ENCODE measurements at places on chromosomes 7 and 10. TPM values are rescaled to one million over a fixed set of nuclear protein-coding genes. Genes with fewer than 3 reads are reported as not detected.

- no peak for DNase-seq
These were observed 582.8 kb upstream of the NRP1 start for GRCh38 chr10:33917069-33917780.

The ASB4 gene
- under 0.01 TPM for total RNA-seq

DNA sequence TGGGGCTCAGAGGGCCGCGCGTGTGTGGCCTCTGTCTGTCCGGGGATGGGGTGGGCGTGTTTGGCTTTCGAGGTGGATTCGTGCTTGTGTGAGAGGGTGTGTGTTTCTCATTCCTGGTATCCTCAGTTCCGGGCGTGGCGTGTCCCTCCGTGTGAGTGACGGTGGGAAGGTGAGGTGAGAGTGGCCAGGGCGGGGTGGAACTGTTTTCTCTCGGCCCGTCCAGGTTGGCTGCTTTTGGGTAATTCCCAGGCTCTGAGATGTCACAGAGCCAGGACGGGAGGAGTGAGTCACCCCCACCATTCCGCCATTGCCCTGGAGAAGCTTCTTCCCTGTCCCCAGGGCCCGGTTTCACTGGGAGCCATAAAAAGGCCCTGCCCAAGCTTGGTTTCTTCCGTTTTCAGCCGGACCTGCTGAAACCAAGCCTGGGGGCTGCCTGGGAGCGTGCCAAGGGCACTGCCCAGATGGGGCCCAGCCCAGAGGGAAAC is 21.3 kb upstream of the CLDN4 start:
- DNase-seq: peak; percentile 37

- DNase-seq: no peak
These were observed 125.7 kb upstream of the ZNF438 start for GRCh38 chr10:31157123-31158010.

GRCh38 chr7:155763691-155764437 is 48.4 kb downstream of the SHH start:
- DNase-seq: no peak

GRCh38 chr10:21427804-21428481 is 97.5 kb downstream of the SKIDA1 start:
- peak; percentile 79 for DNase-seq

GRCh38 chr7:80135309-80136104 is 876 bp downstream of the GNAI1 start:
- DNase-seq: peak; percentile 37

The TDRD1 gene
- total RNA-seq: 2.1 TPM

GRCh38 chr7:93148144-93148543 is at the start of gene SAMD9L:
Gene SAMD9L, minus strand, starts transcription at chr7:93148385. Its CDS starts 12,414 bp downstream, at chr7:93135971.
- peak; percentile 22 for DNase-seq

The SPDYE2 gene
- not detected for total RNA-seq

The PNLIPRP3 gene
- 53.2 TPM for total RNA-seq

The FXYD4 gene
- total RNA-seq: not detected

- no peak for DNase-seq
These were observed 46.2 kb upstream of the ZEB1 start for GRCh38 chr10:31272841-31273240.

The NXPH1 gene
- total RNA-seq: not detected

GRCh38 chr7:3537210-3537875 is 236.3 kb downstream of the SDK1 start:
- DNase-seq: peak; percentile 42

The VPS37D gene
- 2.4 TPM for total RNA-seq

DNA sequence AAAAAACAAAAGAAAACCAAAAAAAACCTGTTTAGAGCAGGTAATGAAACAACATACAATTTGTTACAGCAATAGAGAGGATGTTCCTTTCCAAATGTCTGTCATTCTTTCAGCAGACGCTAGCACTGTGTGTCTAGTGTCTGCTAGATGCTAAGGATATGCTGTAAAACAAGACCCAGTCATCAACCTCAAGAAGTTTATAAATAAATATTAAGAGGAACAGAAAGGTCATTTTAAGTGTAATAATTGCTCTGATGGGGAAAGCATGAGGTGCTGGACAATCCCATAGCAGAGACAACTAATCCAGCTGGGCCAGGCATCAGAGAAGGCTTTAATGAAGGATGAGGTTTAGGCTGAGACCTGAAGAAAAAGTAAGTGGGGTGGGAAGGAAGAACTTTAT is 23.3 kb upstream of the ASCC1 start:
- no peak for DNase-seq

DNA sequence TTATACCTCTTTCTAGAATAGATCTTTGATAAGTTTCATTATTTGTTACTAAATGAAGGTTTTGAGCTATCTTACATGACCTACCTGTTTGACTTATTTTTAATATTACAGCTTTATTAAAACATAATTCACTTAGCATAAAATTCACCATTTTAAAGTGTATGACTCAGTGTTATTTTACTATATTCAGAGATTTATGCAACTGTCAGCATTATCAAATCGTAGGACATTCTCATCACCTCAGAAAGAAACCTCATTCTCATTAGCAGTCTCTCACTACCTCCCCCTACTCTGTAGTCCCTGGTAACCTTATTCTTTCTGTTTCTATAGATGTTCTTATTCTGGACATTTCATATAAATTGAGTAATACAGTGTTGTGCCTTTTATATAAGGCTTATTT is 207.9 kb upstream of the FOXP2 start:
- DNase-seq: no peak

GRCh38 chr7:19293431-19293830 is 148.2 kb upstream of the FERD3L start:
- no peak for DNase-seq

Measured in bronchial epithelial cell (primary cell).